HepG2 (cell line): ENCODE measurements at places on chromosomes 3 and 15. TPM values are rescaled to one million over a fixed set of nuclear protein-coding genes. Genes with fewer than 3 reads are reported as not detected.

The SEMA3B gene
- total RNA-seq = 25.6 and 93.2 TPM in 2 replicates

The CCRL2 gene
- total RNA-seq = not detected in 2 replicates

GRCh38 chr15:33226559-33227181 lies 32.2 kb upstream of the FMN1 start:
- no peak for DNase-seq

DNA sequence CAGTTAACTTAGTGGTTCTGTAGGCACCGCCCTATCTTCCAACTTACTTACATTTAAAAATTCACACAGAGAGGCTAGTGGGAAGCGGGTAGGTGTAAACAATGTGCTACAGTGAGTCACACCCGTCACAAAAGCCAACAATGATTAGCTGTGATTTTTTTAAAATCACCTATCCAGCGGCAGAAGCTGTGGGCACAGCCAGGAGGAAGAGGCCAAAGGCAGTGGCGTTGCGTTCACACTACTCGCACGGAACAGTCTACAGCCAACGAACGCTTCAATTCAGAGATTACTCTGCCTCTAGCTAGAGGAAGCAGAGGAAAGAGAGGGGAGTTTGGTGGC lies 2.5 kb upstream of the NLGN1 start:
- DNase-seq = no peak

DNA sequence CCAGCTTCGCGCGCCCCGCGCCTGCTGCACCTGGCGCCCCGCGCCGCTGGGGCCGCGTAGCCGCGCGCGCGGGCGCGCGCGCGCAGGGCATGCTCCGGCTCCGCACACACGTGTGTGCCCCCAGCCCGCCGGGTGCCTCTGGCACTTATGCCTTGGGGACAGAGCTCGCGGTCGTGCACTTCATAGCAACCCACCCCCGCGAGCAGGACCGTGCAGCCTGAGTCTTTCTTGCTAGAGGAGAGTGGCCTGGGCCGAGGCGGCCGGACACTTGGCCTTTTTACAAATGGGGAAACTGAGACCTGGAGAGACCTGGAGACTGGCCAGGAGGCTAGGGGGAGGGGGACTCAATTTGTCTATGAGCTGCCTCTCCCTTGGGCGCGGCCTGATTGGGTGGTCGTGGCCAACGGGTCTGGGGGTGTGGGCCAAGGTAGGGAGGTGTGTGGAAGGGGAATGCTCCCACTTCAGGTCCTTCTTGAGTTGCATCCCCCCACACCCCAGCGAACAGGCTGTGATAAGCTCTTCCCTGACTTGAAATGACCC lies 562 bp downstream of the NBEAL2 start:
- no peak for DNase-seq

- DNase-seq = no peak
These were observed 236.7 kb downstream of the MYRIP start for GRCh38 chr3:40046149-40046548.
